Fibroblast of villous mesenchyme (primary cell): ENCODE measurements at places on chromosomes 7 and 10. TPM values are rescaled to one million over a fixed set of nuclear protein-coding genes. Genes with fewer than 3 reads are reported as not detected.

C10orf105 gene
- total RNA-seq, result under 0.01 TPM in 1 of 2 replicates, not detected in the other

- DNase-seq, result peak; percentile 78
These were observed 65.5 kb downstream of the LRRC17 start for GRCh38 chr7:102978284-102978683.

GIMAP5 gene
- total RNA-seq, result not detected in 2 replicates

DNA sequence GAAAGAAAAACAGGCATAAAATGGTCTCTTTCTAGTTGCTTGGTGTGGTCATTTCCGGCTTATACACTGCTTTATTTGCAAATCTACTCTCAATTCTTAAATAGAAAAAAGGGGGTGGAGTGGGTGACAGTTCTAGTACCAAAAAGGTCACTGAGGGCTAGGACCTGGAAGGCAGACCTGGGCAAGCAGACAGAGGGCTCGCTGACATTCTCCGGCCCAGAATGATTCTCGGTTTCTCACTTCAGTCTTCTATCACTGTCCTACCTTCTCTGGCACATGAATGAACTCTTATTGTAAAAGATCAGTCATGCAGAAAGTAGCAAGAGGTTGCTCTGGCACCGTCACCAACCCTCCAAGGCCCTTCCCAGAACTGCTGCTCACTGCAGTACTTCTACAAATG is 54.0 kb downstream of the MALSU1 start:
- no peak for DNase-seq

DNA sequence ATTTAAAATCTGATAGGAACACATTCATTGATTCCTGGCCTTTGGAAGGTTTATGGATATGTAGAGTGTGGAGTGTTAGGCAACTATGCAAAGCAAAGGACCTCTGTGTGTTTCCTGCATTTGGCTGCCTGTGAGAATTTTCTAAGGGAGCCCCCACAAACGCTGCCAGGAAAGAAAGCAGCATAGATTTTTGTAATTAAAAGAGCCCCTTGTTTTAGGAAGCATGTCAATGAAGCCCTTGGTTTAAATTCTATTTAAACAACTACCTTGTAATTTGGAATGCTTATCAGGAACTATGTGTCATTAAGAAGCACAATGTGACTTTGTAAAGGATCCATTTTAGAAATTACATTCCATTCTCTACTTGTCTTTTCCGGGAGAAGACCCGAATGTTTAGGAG is 742.5 kb downstream of the NXPH1 start:
- no peak for DNase-seq

STYXL1 gene
- total RNA-seq, result 31.2 and 35.4 TPM in 2 replicates

BLOC1S2 gene
- 35.0 and 40.9 TPM in 2 replicates for total RNA-seq

MLXIPL gene
- not detected in 2 replicates for total RNA-seq
